ENCODE measurements at places on chromosomes 5 and 9. TPM values are rescaled to one million over a fixed set of nuclear protein-coding genes. Genes with fewer than 3 reads are reported as not detected.

GRCh38 chr9:127144670-127145445 lies 22.4 kb upstream of the ANGPTL2 start:
- peak; percentile 5 for DNase-seq
- no peaks in the 10 kb centered on the region for H3K36me3 ChIP-seq
- H3K4me1 ChIP-seq, result no peaks in the 10 kb centered on the region
- H3K27ac ChIP-seq, result no peak overlapping the region

- H3K4me1 ChIP-seq, result no peaks in the 10 kb centered on the region
- no peaks in the 10 kb centered on the region for H3K36me3 ChIP-seq
- DNase-seq, result no peak
- H3K27ac ChIP-seq, result no peak overlapping the region
- H3K4me3 ChIP-seq, result no peak overlapping the region
- H3K27me3 ChIP-seq, result no peaks in the 10 kb centered on the region
Observed at GRCh38 chr9:35254984-35255857, 93.4 kb downstream of the UNC13B start.

The VCAN gene
- total RNA-seq, result 31.6 TPM

DNA sequence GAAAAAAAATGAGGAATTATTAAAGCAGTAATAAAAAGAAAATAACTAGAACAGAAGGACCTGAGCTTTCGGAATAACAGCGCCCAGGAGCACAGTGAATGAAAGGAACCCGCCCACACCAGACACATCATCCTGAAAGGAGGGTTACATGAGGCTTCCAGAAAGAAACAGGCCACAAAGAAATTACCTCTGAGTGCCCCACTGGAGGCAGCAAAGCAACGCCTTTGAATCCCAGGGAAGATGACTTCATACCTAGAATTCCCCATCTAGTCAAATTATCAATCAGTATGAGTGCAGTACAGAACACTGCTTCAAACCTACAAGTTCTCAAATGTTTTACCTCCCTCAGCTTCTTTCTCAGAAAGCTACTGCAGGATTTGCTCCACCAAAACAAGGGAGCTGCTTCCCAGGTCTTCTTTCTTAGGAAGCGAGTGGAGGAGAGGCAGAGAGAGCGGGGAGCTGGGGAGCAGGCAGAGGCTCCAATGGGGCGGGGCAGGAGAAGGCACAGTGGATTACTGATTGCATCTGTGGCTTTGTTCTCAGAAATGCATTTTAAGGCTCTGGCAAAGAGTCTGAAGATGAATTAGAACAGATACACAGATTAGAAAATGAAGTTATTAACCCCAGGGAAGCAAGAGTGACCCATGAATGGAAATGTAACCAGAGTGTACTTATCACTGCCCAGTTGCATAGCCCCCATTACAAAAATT lies 87.1 kb downstream of the SEMA4D start:
- H3K36me3 ChIP-seq, result no peaks in the 10 kb centered on the region
- H3K27me3 ChIP-seq, result no peaks in the 10 kb centered on the region
- no peak overlapping the region for H3K27ac ChIP-seq
- no peaks in the 10 kb centered on the region for H3K4me1 ChIP-seq

The BASP1 gene
- 34.9 TPM for total RNA-seq

The DOLK gene
- 14.3 TPM for total RNA-seq

DNA sequence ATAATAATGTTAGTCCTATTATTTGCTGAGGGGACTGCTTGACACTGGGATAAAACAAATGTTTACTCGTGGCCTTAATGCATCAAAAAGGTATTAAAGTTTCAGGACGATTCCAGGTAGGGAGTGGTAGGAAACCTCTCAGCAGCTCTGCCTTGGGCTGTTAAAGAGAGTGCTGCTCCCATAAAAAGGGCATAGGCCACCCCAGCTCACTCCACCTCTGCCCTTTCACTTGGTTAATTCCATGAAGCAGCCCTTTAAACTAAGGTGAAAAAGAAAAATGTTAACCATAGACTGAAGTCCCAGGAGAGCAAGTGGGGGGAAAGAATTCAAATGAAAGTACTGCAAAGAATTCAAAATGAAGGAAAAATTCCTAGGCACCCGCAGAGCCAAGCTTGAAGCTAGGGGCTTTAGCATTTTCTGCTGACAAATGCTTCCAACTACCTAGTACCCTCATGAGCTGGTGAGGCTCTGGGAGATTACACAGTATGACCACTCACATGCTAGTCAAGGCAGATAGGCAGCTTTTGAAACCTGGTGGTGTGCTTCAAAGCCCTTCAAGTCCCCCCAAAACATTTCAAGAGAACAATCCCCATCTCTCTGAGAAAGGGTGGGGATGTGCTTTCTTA lies 8.5 kb downstream of the KLF9 start:
- H3K4me3 ChIP-seq, result peak overlapping the region; percentile 9
- H3K27ac ChIP-seq, result peak overlapping the region; percentile 77
- no peaks in the 10 kb centered on the region for H3K27me3 ChIP-seq
- no peaks in the 10 kb centered on the region for H3K36me3 ChIP-seq

All from breast epithelium (tissue), 4 donors.